Stimulated activated CD4-positive, alpha-beta T cell treated with anti-CD3 and anti-CD28 coated beads, Interleukin-12 subunit alpha, Interleukin-12 subunit beta, amount 100 ng/mL, for 48 hours (primary cell): ENCODE measurements at places on chromosomes 4 and X.

DNA sequence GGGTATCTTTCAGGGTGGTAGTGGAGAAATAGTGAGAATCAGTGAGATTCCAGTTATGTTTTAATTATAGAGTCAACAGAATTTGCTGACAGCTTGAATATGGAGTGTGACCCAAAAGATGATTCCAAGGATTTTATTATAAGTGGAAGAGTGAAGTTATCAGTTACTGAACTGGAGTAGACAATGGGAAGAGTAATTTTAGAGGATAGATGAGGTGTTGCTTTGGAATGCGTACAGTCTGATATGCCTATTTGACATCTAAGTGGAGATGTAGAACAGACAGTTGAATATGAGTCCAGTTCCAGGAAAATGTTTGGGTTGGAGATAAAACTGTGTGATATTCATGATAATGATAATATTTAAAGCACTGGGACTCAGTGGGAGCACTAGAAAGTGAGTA, 174.2 kb downstream of the MAPK10 start:
- no peak for DNase-seq

GRCh38 chrX:74613370-74614092, 893 bp downstream of the RLIM start:
- DNase-seq, result no peak

DNA sequence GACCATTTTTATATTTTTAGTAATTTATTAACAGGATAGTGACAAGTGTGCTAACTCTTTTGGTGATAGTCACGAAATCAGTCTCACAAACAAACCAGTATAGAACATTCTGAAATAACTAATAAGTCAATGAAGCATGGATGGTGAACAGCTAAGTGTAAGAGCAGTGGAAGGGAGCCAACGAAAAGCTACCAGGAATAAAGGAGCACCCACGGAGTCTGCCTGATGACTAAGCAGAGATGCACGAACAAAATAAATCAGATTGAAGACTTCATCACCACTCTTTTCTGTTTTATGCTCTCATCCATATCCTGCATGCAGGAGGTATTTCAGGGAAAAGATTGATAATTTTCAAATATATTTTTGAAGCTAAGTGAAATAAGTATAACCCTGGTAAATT, 891.1 kb upstream of the HS3ST1 start:
- DNase-seq, result no peak

- no peak for DNase-seq
These were observed 156.8 kb downstream of the TEX13A start for GRCh38 chrX:105063743-105064142.

- DNase-seq, result no peak
These were observed 9.2 kb downstream of the APBB2 start for GRCh38 chr4:41205130-41205529.

DNA sequence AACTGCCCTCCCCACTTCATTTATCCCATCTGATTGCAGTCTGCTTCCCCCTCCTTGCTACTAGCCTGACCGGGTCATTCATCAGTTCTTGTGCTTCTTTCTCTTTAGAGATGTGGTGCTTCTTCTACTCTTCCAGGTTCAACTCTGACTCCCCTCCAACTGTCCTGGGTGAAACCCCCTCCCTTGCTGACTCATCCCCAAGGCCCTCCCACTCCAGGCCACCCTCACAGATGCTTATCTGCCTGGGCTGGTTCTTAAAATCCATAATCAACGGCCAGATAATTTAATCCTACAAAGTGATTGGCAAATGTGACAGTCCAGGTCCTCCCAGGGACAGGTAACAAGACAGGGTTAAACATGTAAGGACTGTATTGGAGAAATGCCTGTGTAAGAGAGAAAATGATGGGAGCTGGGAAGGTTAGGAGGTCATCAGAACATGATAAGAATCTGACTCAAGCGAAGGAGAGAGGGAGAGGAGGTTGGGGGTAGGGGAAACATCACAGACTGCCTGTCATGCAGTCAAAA, 182.8 kb upstream of the C1QTNF7 start:
- DNase-seq, result no peak

DNA sequence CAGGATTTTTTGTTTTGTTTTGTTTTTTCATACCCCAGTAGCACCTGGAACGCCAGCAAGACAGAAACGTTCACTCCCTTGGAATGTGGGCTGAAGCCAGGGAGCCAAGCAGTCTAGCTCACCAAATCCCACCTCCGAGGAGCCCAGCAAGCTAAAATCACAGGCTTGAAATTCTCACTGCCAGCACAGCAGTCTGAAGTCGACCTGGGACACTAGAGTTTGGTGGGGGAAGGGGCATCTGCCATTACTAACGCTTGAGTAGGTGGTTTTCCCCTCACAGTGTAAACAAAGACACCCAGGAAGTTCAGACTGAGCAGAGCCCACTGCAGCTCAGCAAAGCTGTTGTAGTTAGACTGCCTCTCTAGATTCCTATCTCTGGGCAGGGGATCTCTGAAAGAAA, 99.6 kb upstream of the FGF16 start:
- no peak for DNase-seq

- DNase-seq, result no peak
These were observed 296.8 kb downstream of the IDS start for GRCh38 chrX:149208307-149208706.

DNA sequence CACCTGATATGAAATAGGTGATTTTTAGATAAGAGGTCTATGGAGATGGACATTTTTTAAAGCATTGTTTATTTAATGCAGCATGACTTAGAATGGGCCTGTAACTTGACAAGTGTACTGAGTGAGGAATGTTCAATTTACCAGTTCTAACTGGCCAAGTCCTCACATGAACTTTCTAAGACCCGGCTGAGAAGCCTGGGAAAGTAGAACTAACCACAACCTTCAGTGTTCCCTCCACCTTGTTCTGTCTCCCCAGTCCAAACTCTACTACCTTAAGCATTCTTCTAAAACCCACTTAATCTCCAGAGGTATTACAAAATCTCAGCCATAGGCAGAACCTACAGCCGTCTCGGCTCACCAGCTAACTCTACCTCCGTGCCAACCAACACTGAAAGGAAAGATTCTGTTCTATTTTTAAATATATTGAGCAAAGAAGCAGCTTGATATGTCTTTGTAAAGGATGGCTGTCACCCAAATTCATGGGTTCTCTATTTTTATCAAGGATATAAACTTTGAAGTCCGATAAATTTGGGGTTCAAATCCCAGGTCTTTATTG, 6.8 kb downstream of the PPARGC1A start:
- DNase-seq, result no peak

DNA sequence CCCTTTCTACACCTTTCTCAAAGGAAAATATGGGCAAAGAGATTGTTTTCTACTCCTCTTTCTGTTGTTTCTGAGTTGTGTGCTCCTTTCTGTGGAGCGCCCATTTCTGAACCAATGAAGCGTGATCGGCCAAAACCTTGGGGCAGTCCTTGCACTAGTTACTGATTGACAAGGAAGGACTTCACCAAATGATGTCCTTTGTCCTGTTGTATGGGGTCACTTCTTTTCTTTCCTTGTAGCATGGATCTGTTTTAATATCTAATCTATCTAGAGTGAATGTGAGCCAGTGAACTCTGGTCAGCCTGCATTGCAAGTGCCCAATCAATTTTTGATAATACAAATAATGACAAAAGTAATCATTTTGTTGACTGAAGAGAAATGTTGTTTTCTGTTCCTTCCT, 94.5 kb downstream of the EGF start:
- no peak for DNase-seq

DNA sequence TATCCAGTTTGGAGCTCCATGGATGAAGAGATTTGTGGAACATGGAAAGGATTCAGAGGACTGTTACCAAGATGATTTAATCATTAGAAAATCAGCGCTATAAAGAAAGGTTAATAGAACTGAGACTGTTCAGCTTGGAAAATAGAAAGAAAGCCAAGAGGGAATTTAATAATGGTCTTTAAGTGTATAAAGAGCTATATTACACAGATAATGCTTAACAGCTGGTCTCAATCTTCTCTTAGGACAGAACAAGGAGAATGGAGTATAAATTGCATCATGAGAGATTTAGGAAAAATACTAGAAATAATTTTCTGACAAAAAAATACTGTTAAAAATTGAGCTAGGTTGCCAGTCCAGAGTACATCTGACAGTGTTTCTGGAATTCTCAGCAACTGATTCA, 91.3 kb upstream of the MAGEC2 start:
- no peak for DNase-seq

GRCh38 chr4:52234561-52235440, 183.7 kb downstream of the SPATA18 start:
- DNase-seq, result no peak

- DNase-seq, result no peak
These were observed 13.1 kb upstream of the RPL34 start for GRCh38 chr4:108607079-108607815.

GRCh38 chr4:8099981-8100464, 58.6 kb downstream of the ABLIM2 start:
- no peak for DNase-seq

DNA sequence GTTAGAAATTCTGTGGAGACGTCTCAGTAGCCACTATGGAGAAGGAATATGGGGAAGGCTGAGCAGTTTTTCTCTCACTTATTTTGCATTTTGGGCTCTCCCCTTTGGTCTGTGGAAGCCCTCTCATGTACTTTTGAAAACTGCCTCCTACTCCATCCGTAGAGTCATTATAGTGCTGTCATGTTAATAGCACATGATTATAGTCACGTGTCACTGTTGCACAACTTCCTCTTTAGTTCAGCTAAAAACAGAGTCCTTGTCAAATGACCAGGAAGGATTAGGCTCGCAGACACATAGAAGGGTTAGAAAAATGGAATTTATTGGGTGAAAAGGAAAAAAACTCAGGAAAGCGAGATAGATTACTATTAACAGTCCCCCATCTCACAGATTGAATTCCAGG, 258.2 kb upstream of the CXorf51A start:
- DNase-seq, result no peak

- DNase-seq, result no peak
These were observed 29.1 kb upstream of the FGF2 start for GRCh38 chr4:122797405-122798094.

DNA sequence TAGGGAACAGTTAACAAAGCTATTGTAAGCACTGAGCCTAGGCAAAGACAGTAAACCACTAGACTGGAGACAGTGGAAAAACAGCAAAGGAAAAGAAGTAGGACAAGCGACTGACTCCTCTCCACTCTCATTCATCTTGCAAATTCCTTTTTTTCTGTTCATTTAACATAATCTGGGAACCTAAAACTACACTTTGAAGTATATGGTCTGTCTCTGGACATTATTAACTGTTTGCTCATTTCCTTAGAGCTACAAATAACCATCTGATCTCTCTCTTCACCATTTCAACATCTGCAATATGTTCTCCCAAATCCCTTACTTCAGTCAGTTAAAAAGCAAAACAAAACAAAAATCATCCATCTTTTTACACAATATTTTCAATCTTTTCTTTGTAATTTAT, 642 bp downstream of the HMGN5 start:
- DNase-seq, result no peak

GRCh38 chrX:850471-850916, 219.9 kb downstream of the SHOX start:
- DNase-seq, result no peak

- no peak for DNase-seq
These were observed 22.1 kb downstream of the TNIP2 start for GRCh38 chr4:2733844-2734574.

DNA sequence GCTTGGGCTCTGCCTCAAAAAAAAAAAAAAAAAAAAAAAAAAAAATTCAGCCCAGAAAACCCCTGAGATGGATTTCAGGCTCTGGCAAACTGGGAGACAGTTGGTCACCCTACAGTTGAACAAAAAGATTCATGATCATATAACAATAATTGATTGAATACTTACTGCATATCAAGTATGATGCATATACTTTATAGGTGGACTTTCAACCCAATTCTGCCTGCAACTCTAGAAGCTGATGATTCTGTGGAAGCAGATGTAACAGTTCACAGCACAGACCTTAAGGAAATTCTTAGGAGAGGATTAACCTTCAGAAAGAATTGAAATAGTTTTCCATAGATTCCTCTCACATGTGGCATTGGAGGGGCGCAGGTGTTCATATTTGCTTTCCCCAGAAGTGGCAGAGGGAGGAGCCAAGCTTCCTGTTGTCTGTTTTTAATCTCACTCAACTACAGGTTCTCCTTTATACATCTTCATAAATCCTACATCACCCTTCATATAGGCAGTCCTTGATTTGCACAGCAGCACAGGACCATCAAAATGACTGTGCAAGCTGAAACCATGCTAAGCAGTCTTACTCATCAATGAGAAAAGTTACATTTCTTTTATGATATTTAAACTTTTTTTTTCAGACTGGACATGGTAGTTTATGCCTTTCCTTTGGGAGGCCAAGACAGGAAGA, 149.4 kb upstream of the KLF3 start:
- DNase-seq, result no peak

- DNase-seq, result no peak
These were observed 553 bp downstream of the SEPTIN6 start for GRCh38 chrX:119692191-119693039.

GRCh38 chr4:120056246-120056645, 10.4 kb downstream of the MAD2L1 start:
- no peak for DNase-seq

DNA sequence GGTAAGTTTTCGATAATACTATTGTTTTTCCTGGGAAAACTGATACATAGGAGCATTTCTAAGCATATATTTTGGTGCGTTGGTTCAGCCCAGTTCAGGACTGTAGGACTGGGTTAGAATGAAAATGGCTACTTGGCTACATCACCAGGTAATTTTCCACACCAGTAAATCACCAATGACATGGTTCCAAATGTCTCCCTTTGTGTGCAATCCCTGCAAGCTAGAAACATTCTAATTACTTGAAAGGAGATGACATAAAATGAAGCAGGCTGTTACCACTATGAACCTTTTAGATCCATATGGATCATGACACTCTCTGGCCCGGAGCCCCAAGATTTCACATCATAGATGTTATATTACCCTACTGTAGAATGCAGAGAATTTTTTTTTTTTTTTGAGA, 577.4 kb upstream of the FTHL17 start:
- no peak for DNase-seq

DNA sequence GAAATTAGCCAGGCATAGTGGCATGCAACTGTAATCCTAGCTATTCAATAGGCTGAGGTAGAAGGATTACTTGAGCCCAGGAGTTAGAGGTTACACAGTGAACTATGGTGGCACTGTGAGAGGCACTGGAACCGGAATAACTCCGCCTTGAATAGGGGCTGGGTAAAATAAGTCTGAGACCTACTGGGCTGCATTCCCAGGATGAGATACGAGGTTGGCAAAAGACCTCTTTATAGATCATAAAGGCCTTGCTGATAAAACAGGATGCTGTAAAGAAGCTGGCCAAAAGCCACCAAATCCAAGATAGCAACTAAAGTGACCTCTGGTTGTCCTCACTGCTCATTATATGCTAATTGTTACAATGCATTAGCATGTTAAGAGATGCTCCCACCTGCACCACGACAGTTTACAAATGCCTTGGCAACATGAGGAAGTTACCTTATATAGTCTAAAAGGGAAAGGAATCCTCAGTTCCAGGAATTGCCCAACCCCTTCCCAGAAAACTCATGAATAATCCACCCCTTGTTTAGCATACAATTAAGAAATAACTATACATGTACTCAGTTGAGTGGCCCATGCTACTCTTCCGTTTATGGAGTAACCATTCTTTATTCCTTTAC, 88.6 kb downstream of the CENPC start:
- DNase-seq, result no peak
